ENCODE measurements at places on chromosomes 1 and 21.

GRCh38 chr1:86466986-86467385 lies 1.7 kb upstream of the CLCA1 start:
- DNase-seq, result no peak

- no peak for DNase-seq
Measured at GRCh38 chr1:227308367-227309336, 9.6 kb downstream of the CDC42BPA start.

GRCh38 chr1:119687434-119688079 lies 24.2 kb upstream of the PHGDH start:
- no peak for DNase-seq

DNA sequence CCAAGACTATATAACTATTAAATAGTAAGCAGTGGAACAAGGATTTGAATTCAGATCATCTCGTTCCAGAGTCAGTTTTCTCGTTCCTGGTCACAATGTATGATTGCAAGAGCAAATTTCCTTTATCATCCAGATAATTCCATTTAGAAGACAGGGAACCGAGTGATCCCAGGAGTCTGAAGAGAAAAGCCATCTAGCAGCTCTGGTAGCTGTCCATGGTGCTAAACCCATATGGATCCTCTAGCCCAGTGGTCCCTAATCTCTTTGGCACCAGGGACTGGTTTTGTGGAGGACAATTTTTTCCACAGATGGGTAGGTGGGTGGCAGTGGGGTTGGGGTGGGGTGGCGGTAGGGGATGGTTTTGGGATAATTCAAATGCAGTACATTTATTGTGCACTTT lies 229.4 kb downstream of the PTPRU start:
- DNase-seq, result peak; percentile 7

DNA sequence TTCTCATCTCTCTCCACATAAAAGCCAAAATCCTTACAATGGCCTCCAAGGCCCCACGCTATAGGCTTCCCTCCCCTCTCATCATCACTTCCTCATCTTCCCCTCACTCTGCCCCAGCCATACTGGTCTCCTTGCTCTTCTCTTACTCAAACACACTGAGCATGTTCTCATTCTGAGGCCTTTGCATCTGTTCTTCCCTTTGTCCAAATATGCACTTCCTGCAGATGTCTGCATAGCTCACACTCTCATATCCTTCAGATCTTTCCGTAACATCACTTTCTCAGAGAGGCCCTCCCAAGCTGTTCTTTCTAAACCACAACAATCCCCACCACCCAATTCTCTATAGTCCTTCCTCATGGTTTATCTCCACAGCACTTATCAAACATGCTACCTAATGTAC lies 284.1 kb downstream of the HHIPL2 start:
- no peak for DNase-seq

GRCh38 chr21:41600116-41600515 lies 92.2 kb upstream of the TMPRSS2 start:
- no peak for DNase-seq

- no peak for DNase-seq
Measured at GRCh38 chr1:241869022-241869421, 21.0 kb downstream of the EXO1 start.

DNA sequence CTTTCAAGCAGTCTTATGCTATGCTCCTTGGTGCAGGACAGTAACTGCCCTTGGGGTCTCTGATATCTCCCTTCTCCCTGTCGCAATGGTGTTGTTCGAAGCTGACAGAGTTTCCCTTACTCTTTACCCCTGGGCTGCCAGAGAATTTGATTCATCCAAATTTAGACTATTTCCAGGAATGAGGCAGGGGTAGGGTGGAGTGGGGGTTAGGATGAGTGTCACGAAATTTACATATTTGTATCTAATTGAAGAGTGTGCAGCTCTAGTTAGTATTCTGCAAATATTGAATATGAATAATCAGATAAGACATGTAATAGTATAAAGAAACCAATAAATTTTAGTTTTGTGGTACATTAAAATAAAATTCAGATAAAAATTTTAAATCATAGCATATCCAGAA lies 140.0 kb upstream of the LMO4 start:
- DNase-seq, result no peak

GRCh38 chr1:199857108-199857507 lies 170.4 kb upstream of the NR5A2 start:
- DNase-seq, result no peak
